ENCODE measurements at places on chromosomes 5 and 9.

- no peak for DNase-seq
Observed at GRCh38 chr9:12889402-12890106, 114.7 kb downstream of the LURAP1L start.

DNA sequence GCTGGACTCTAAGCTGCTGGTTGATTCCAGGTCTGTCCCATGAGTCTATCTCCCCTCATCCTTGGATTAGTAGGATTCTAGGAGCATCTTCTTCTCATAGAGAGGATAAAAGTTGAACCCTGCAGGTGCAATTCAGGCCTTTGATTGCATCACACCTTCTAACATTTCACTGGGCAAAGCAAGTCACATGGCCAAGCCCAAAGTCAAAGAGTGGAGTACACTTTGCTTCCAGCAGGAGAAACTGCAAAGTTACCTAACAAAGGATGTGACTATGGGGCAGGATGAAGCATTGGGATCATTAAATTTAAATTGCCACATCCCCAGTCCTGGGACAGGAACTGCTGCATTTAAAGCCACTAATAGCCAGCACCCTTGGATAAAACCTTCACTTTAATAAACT is 51.0 kb upstream of the EGFLAM start:
- DNase-seq, result peak; percentile 0

DNA sequence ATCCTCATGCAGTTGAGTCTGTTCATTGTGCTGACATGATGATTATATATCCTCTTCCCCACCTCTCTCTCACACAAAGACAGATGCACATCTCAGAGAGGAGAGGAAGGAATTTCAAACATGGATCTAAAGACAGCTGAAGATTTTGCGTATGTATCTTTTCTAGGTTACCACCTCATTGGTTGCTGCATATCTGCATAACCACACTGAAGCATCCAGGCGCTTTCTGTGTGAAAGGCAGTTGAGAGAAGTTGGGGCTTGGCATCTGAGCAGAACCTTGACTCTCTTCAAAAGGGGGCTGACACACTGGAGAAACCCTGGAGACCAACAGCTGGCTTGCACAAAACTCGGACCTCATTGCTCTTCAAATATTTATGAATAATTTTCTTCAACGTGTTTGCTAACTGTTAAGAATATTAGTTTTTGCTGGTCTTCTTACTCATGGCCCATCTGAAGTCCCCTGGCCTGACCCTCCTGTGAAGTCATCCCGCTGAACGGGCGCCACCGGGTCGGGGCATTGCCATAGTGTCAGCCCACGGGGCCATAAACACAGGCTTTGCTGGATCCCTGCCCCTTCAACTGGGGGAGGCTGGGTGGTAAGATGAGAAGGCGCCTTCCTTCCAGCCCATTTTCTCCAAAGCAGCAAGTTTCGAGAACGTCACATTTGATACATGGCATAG is 593.2 kb upstream of the CLINT1 start:
- no peak for DNase-seq

GRCh38 chr5:146622391-146622790 is 106.4 kb upstream of the GPR151 start:
- DNase-seq, result no peak

GRCh38 chr9:128192601-128193371 is 1.4 kb upstream of the CIZ1 start:
- DNase-seq, result peak; percentile 73

DNA sequence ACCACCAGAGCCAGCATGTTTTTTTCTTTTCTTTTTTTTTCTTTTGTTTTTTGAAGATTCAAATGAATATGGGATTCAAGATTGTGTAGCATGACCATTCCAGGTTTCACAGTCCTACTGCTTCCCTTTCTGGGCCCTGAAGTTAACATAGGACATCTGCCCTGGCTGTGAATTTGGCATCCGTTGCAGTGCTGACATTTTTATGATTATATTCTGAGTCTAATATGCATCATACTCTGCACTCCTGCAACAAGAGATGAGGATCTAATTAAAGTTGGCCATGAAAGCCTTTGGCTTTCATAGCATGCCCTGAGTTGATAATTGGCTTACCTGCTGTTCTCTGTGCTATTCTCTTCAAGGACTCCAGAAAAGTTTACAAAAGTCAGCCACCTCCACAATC is 29.8 kb downstream of the C5orf22 start:
- peak; percentile 20 for DNase-seq

DNA sequence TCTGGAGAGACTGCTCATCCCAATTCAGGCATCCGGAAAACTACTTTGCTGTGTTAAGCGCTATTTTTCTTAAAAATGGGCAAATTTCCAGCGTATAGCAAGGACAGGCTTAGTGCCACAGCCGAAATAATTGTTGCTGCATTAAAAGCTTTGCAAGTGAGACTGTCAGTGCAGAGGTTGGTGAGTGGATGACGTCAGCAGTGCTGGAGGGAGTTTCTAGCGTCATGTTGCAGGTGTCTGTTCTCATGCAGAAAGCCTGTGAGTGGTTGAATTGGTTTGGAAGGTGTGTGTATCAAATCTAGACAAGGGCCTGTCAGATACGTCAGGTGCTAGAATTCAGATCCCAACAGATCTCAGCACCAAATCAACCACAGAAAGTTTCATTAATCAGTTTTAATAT is 204.4 kb downstream of the TRIO start:
- no peak for DNase-seq

DNA sequence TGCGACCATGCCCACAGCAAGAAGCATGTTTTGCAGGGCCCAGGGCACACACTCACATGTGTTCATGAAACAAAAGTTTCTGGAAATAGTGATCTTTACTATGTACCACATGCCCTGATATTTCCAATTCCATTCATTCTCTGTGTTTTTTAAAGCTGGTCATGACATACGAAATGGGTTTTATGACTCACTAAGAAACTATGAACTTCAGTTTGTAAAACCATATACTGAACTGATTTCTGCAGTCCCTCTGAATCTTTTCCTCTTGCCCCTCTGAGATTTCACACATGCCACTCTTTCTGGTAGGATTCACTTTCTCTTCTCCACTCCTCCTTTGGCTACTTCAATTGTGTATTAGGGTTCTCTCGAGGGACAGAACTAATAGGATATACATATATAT is 416.1 kb upstream of the TRPC7 start:
- DNase-seq, result peak; percentile 70
